ENCODE measurements at places on chromosomes 7 and 10. TPM values are rescaled to one million over a fixed set of nuclear protein-coding genes. Genes with fewer than 3 reads are reported as not detected.

The LRGUK gene
- total RNA-seq, result 0.36 TPM

The DENND2A gene
- 61.8 TPM for total RNA-seq

The TAS2R3 gene
- total RNA-seq, result 1.2 TPM

The WAPL gene
- total RNA-seq, result 39.8 TPM

The DLD gene
- total RNA-seq, result 55.2 TPM

The EEF1AKMT2 gene
- 19.7 TPM for total RNA-seq

The TET1 gene
- 14.3 TPM for total RNA-seq
